Motor neuron (in vitro differentiated cells): ENCODE measurements at places on chromosomes 1 and 21. TPM values are rescaled to one million over a fixed set of nuclear protein-coding genes. Genes with fewer than 3 reads are reported as not detected.

DNA sequence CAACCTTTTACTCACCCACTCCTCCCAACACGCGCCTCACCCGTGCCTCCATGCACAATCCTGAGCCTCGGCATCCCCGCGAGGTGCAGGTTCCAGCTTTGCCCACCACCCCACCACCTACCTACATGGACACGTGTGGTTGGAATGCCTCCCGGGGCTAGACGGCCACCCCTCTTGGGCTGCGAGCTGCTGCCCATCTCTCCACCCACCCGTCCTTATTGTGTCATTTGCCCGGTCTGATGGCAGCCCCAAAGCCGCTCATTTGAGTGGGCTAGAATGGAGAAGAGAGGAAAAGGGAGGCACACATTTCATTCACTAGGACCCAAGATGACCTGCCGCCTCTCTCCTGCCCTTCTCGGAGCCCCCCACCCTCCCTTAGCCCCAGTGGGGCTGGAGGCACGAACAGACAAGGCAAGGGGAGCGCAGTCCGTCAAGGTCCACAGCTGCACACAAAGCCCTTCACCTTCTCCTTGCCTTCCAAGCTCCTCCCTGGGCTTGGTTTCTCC, 785 bp downstream of the ZNF697 start:
- ATAC-seq: no peak

- ATAC-seq: no peak
Measured at GRCh38 chr1:85616364-85616705, 35.8 kb downstream of the CCN1 start.

DNA sequence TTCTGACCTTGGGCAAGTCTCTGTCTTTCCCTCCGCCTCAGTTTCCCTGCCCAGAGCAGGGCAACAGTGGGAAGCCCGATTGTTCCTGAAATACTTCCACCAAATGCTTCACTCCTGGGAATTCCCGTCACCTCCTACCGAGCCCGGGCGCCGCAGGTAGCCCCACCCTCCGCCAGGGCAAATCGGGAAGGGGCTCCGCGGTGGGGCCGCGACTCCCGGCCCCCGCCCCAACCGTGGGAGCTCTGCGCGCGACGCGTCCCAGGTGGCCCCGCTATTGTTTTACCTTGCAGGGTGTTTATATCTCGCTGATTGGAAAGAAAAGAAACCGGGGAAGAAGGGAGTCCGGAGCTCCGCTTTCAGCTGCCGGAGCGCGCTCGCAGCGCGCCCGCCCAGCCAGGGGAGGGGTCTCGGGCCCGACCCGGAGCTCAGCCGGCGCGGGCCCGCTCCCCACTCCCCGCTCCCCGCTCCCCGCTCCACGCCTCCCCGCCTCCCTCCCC, 407 bp downstream of the IGSF3 start:
- ATAC-seq: no peak

- ATAC-seq: no peak
Measured at GRCh38 chr1:36691374-36691773, 208.7 kb upstream of the CSF3R start.

GRCh38 chr21:38646213-38646837, 148.0 kb upstream of the ERG start:
- ATAC-seq: no peak

GRCh38 chr1:114152089-114152507, 1.6 kb downstream of the SYT6 start:
- peak; percentile 23 for ATAC-seq

- no peak for ATAC-seq
Measured at GRCh38 chr1:94310570-94311270, 73.3 kb upstream of the ARHGAP29 start.

- peak; percentile 30 for ATAC-seq
Measured at GRCh38 chr1:62687421-62687902, 724 bp downstream of the DOCK7 start.

DNA sequence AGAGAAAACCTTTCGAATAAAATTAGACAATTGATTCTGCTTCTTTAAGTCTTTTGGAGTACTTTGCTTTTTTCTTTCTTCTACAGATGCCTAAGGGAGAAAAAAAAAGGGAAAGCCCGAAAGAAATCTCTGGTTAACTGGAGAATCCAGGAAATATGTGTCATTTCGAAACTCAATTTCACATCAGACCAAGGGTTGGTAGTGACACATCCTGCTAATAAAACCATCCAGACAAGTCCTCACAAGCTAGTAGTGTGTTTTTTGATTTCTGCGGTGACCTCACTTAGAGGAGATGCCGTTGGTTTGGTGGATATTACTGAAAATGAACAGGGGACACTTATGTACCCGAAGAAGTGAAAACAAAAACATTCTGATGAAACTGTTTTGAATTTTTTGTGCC, 726.5 kb upstream of the ADAMTS5 start:
- peak; percentile 32 for ATAC-seq

DNA sequence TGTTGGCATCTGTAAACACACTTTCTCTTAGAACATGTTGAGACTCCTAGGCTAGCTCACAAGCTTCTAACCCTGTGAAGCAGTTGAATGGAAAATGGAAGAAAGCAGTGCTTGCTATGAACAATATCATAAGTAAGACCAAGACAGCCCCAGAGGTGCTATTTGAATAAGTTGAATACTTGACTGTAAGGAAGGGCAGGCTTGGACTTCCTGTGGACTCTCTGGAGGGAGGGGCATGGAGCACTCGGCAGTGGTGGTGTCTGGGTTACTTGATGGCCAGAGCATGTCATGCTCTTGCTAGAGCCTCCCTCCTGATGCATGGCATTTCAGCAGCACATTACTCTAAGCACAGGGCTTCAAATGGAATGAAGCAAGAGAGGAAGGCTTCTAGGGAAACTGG, 60.0 kb downstream of the MRPS6 start:
- no peak for ATAC-seq

GRCh38 chr1:84704872-84705417, 14.7 kb upstream of the SSX2IP start:
- ATAC-seq: no peak

DNA sequence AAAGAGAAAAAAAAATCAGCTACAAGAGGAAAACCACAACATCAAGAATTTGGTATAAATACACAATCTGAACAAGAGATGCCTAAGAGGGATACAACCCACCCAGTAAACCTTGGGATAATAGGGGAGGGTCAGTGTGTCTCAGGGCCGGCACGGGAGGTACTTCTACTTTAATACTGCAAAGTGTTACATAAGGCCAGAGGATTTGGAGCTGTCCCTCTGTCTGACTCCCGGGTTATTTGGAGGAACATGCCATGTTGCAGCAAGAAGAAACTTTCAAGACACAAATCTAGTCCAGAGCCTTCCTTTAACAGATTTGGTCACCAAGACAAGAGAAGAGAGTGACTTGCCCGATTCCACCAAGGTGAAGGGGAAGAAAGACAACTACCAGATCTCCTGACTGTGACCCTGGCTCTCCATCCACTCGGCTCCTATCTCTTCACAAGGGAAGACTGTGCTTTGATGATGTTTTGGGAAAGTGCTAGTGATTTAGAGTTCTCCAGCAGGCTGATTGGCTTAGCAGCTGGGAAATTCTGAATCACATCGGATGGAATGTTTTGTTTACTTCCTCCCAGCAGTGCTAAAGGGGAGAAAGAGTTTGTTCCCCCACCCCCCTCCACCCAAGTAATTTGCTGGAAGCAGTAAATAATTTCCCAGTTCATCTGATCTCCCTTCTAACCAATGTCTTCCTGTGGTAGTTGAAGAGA, 29.3 kb downstream of the SGIP1 start:
- ATAC-seq: peak; percentile 79

Gene POU2F1
- total RNA-seq: 15.2 and 23.4 TPM in 2 replicates

GRCh38 chr1:227356620-227357146, 38.4 kb upstream of the CDC42BPA start:
- ATAC-seq: peak; percentile 2

Gene FAM163A
- 3.2 and 3.6 TPM in 2 replicates for total RNA-seq

Gene SLC30A1
- 10.7 and 11.6 TPM in 2 replicates for total RNA-seq

- no peak for ATAC-seq
Measured at GRCh38 chr21:41613533-41613909, 105.6 kb upstream of the TMPRSS2 start.

- peak; percentile 96 for ATAC-seq
Measured at GRCh38 chr1:24438423-24438901, 22.9 kb downstream of the NIPAL3 start.

GRCh38 chr1:1206376-1206965, at the start of gene TNFRSF18:
TSS of gene TNFRSF18 (minus strand) at chr1:1206592. CDS start at chr1:1206571, 21 bp downstream.
- peak; percentile 18 for ATAC-seq

Gene EPHB2
- 57.4 and 64.1 TPM in 2 replicates for total RNA-seq

Gene SELP
- total RNA-seq: 0.39 and 1.1 TPM in 2 replicates

DNA sequence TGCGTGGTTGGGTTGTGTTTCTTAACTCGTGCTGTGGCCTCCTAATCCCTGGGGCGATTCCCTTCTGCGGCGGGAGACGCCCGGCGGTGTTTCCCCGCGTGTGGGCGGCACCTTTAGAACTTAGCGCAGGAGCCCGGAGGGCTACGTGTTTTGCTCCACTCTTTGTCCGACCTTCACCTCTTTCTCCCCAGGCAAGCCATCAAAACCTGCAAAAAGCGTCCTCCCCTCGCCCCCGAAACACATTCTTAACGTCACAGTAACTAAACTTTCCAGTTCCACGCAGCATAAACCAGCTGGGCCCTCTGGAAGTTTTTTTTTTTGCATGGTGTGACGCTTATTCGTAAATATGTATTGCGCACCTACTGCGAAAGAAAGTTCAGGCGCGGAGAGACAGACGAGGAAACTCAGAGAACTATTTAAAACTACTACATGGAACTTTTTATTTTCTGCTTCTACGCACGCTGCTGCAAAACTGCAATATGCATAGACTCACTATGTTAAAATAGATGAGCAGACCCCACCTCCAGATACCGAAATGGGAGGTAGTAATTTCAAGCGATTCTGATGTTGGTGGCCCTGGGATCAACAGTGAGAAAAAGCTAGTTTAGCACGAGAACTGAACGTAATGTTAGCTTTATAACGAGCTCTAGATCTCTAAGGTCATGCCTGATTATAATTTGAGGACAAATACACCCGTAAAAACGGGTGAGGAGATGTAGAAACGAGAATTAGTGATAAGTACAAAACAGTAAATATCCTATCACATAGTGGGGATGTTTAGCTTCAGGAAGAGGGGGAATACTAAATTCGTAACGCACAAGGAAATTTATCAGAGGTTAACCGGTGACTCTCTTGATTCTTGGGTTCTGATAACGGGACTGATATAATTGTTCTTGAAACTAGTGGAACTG, 920 bp downstream of the MTR start:
- ATAC-seq: no peak

- no peak for ATAC-seq
Measured at GRCh38 chr21:40153351-40153750, 286.1 kb downstream of the PCP4 start.

GRCh38 chr21:38922474-38923235, 116.9 kb downstream of the ETS2 start:
- no peak for ATAC-seq

- ATAC-seq: no peak
Measured at GRCh38 chr1:218698141-218698540, 353.0 kb downstream of the TGFB2 start.

Gene CCDC27
- 0.28 and 0.41 TPM in 2 replicates for total RNA-seq

Gene KCNK1
- 0.58 and 1.1 TPM in 2 replicates for total RNA-seq

- no peak for ATAC-seq
Measured at GRCh38 chr1:8497210-8497819, 179.4 kb downstream of the SLC45A1 start.

GRCh38 chr1:53409695-53410094, 49.5 kb upstream of the DMRTB1 start:
- peak; percentile 11 for ATAC-seq

Gene RAB42
- 1.1 and 1.6 TPM in 2 replicates for total RNA-seq

DNA sequence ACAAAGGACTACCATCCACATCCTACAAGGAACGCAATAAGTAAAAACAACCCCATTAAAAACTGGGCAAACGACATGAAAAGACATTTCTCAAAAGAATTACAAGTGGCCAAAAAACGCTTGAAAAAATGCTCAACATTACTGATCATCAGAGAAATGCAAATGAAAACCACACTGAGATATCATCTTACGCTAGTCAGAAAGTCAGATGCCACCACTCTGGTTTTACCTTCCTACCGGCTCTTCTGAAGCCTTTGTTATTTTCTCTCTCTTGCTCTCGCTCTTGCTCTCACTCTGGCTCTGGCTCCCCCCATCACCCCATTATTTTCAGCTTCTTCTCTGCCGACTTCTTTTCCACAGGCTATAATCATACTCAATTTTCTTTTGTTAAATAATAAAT, 38.8 kb downstream of the VPS45 start:
- no peak for ATAC-seq

GRCh38 chr1:198630863-198631262, 8.0 kb upstream of the PTPRC start:
- ATAC-seq: no peak
